ENCODE measurements at places on chromosomes 3 and 15.

- no peak for DNase-seq
Measured at GRCh38 chr3:108970561-108970960, 16.9 kb upstream of the GUCA1C start.

GRCh38 chr3:173135059-173135458 lies 6.0 kb downstream of the SPATA16 start:
- no peak for DNase-seq

- no peak for DNase-seq
Measured at GRCh38 chr3:152662157-152662556, 172.8 kb upstream of the P2RY1 start.

DNA sequence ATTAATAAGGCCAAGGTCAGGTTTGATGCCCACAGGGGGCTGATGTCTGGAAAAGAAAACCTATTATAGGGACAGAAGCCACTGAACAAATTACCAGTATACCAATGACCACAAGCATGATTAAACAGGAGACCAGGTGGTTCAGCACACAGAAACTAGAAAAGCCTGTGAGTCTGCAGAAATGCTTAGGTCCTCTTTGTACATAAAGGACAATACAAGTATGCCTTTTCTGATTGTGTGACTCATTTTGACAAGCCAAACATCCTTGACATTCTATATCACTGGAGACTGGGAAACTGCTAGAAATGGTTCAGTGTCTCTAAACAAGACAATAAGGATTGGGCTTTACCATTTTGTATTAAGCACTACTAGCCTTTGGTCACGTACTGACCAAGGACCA lies 113.2 kb upstream of the MYO5C start:
- DNase-seq: no peak
